Left kidney (tissue), 8 donors: ENCODE measurements at places on chromosomes 1 and 21. TPM values are rescaled to one million over a fixed set of nuclear protein-coding genes. Genes with fewer than 3 reads are reported as not detected.

SPRR4 gene
- polyA plus RNA-seq, result not detected

AADACL4 gene
- polyA plus RNA-seq, result 1.8 TPM

GNAI3 gene
- polyA plus RNA-seq, result 13.1 TPM

LRRC8C gene
- 6.8 TPM for polyA plus RNA-seq

TDRD5 gene
- polyA plus RNA-seq, result 5.1 TPM

IGSF5 gene
- 1.3 TPM for polyA plus RNA-seq

C4BPB gene
- 0.50 TPM for polyA plus RNA-seq

URB1 gene
- 14.9 TPM for polyA plus RNA-seq

LCE1D gene
- not detected for polyA plus RNA-seq

GJA8 gene
- polyA plus RNA-seq, result 0.80 TPM

CEP350 gene
- polyA plus RNA-seq, result 36.8 TPM

GUCA2B gene
- not detected for polyA plus RNA-seq

PCP4 gene
- polyA plus RNA-seq, result 12.9 TPM

CELA2A gene
- 0.70 TPM for polyA plus RNA-seq

COL18A1 gene
- 104 TPM for polyA plus RNA-seq

LYPD8 gene
- polyA plus RNA-seq, result not detected

VASH2 gene
- polyA plus RNA-seq, result 27.2 TPM

AUNIP gene
- 3.4 TPM for polyA plus RNA-seq

KDM1A gene
- 146 TPM for polyA plus RNA-seq

SLAMF9 gene
- polyA plus RNA-seq, result not detected

RAB3B gene
- polyA plus RNA-seq, result 7.3 TPM

BSND gene
- polyA plus RNA-seq, result 4.1 TPM

RPS8 gene
- polyA plus RNA-seq, result 1,947 TPM

CCDC24 gene
- 19.5 TPM for polyA plus RNA-seq

MANEAL gene
- polyA plus RNA-seq, result 3.6 TPM

OR10Z1 gene
- polyA plus RNA-seq, result 0.05 TPM

XCL2 gene
- polyA plus RNA-seq, result not detected

CELSR2 gene
- 31.8 TPM for polyA plus RNA-seq

SLC16A4 gene
- polyA plus RNA-seq, result 112 TPM

KRTAP21-1 gene
- polyA plus RNA-seq, result not detected

WDR4 gene
- polyA plus RNA-seq, result 11.8 TPM

ZNF496 gene
- 40.2 TPM for polyA plus RNA-seq

GBP6 gene
- polyA plus RNA-seq, result not detected

SEMA6C gene
- polyA plus RNA-seq, result 29.8 TPM

OR2G6 gene
- 0.03 TPM for polyA plus RNA-seq

PRDM15 gene
- polyA plus RNA-seq, result 7.3 TPM

CCDC27 gene
- 0.20 TPM for polyA plus RNA-seq

TAL1 gene
- 4.4 TPM for polyA plus RNA-seq

C1orf226 gene
- 16.9 TPM for polyA plus RNA-seq

DYNLT5 gene
- polyA plus RNA-seq, result 3.2 TPM

CD5L gene
- polyA plus RNA-seq, result not detected

ASAP3 gene
- 40.1 TPM for polyA plus RNA-seq

FAM177B gene
- polyA plus RNA-seq, result not detected

SPATA46 gene
- 2.2 TPM for polyA plus RNA-seq

DAB1 gene
- polyA plus RNA-seq, result 9.1 TPM

PBX1 gene
- 172 TPM for polyA plus RNA-seq

KDM5B gene
- polyA plus RNA-seq, result 108 TPM

VSIG8 gene
- polyA plus RNA-seq, result 0.17 TPM

SLC22A15 gene
- polyA plus RNA-seq, result 7.1 TPM

NLRP3 gene
- polyA plus RNA-seq, result 0.86 TPM

KRTAP21-2 gene
- polyA plus RNA-seq, result not detected

CD160 gene
- 3.5 TPM for polyA plus RNA-seq

RCSD1 gene
- polyA plus RNA-seq, result 12.0 TPM
